Frontal cortex (tissue), 4 donors: ENCODE measurements at places on chromosomes 12 and 14. TPM values are rescaled to one million over a fixed set of nuclear protein-coding genes. Genes with fewer than 3 reads are reported as not detected.

DNA sequence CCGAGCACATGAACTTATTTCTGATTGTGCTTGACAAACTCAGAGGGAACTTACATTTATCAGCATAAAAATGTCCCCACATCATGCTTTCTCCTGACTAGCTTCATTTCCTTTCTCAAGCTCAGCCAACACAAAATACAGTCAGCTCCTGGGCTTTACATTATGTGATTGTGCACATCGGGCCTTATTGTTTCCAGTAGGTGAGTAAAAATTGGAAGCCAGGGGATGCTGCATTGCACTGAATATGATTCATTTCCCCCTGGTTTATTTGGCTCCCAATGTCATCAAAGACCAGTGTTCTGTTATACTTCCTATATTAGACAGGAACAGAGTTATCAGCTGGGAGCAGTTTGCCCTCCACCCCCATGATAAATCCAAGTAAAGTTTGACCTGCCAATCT, 521.8 kb downstream of the RMST start:
- DNase-seq = no peak

DNA sequence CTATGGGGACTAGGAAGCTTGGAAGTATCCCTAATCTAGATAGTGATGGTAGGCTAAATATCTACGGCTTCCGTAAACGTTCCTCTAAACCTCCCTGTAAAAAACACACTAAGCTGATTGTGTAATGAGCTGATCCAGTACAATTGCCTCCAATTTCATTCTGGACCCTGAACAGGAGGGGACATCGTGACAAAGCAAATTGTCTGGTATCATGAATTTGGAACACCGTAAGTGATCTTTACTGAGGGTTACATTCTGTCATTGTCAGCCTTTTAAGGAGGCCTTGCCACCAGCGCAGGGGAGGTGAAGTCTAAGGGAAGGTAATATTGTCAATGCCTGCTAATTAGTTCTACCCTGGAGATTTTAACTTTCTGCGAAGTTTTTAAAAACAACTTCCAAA, 487 bp upstream of the MGST1 start:
- no peak for DNase-seq

DNA sequence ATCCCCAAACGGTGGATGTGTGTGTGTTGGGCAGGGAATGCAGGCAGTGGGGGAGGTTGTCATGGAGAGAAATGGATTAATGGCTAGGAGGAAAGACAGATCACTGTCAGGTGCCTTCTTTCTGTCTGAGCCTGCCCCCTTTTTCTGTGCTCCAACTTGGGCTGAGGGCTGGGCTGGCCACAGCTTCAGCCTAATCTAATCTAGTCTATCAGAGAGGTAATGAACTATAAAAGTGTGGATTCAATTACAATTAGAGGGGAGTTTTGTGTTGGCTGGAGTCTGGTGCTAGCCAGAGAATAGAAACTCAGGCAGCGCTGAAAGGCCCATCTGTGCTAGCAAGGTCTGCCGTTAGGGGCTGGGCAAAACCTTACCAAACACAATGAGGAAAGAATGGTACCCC, 41.2 kb downstream of the NEUROD4 start:
- no peak for DNase-seq

DNA sequence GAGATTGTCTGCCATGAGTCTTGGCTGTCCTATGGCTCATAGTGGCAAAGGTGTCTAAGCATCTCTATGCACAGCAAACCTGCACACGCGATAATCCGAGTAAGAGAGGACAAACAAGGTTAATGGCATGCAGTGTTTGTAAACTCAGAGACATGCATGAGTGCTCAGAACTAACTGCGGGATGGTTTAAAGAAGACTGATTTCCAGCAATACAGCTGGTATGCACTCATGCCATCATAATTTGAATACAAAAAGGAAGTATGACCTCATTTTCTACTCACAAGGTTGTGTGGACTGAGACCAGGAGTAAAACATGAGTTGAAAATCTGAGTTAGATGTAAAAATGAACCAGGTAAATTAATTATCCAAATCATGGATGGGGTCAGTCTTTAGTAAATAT, 16.6 kb upstream of the TCP11L2 start:
- DNase-seq = no peak

GRCh38 chr12:95204141-95204866, 13.0 kb downstream of the FGD6 start:
- DNase-seq = no peak

GRCh38 chr14:74856366-74856765, 19.6 kb downstream of the PROX2 start:
- no peak for DNase-seq

DNA sequence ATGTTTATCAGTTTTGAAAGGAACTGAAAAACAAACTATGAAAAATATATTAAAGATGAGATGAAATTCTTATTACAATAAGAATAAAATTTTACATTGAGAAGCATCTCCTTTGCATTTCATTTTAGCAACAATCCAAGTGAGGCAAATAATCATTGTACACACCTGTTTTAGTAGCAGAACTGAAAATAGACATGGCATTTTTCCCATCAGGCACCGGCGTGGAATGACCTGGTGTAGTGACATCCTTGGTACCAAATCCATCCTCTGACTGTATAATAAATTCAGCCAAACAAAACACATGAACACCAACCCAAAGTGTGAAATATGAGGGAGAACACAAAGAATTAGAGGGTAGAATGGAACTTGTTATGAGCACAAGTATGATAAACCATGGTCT, 271.4 kb downstream of the MED13L start:
- no peak for DNase-seq

DNA sequence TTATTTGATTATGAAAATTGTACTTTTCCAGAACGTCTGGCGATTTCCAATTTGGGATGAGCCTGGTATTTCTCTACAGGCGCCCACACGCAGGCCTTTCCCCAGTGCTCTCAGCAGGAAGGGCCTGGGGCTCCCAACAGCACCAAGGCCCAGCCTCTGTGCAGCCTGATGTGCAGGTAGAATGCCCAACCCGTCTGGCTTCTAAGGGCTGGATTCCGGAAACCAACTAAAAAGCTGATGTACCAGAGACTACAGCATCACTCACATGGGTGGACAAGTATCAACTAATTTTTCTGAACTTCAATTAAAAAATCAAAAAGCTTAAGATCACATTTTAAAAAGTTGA, 25.8 kb downstream of the CDC42BPB start:
- no peak for DNase-seq

DNA sequence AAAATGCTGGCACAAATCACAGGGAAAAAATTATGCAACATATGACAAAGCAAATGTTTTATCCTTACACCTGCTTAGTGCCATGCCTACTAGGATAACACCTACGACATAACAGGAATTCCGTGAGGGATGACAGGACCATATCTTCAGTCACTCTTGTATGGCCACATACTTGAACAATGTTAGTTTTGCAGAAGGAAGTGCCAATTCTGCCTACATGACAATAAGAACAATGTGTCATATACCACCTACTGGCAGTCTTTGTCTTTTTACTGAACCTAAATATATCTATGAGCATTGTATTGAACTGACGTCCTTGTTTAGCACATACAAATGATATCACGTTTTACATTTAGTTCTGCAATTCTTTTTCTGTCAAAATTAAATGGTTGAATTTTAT, 234.0 kb downstream of the ADAMTS20 start:
- peak; percentile 4 for DNase-seq

- peak; percentile 14 for DNase-seq
Measured at GRCh38 chr12:119803381-119803791, 73.7 kb downstream of the CIT start.

- no peak for DNase-seq
Measured at GRCh38 chr14:73591690-73592449, at the start of gene ACOT4. Gene ACOT4, plus strand, starts transcription at chr14:73591873. Its CDS starts 87 bp downstream, at chr14:73591960.

DNA sequence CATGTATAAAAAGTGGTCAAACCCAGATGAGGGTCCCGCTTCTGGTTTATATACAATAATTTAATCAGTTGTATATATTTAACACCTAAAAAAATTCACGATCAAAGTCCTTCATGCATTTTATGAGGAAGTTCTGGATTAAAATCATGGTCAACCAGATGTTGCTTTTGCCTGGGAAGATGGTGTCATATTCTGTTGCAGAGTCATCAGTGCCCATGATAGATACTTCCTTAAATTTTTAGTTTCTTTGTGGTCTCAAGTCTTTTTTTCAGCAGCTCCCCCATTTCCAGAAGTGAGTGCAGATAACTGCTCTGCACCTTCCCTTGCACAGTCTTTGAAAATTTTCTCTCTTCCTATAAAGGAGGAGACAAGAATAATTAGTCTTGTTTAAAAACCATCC, 16.1 kb downstream of the ERP29 start:
- DNase-seq = no peak

- DNase-seq = peak; percentile 68
Measured at GRCh38 chr14:64303471-64303917, 9.3 kb upstream of the ESR2 start.

DNA sequence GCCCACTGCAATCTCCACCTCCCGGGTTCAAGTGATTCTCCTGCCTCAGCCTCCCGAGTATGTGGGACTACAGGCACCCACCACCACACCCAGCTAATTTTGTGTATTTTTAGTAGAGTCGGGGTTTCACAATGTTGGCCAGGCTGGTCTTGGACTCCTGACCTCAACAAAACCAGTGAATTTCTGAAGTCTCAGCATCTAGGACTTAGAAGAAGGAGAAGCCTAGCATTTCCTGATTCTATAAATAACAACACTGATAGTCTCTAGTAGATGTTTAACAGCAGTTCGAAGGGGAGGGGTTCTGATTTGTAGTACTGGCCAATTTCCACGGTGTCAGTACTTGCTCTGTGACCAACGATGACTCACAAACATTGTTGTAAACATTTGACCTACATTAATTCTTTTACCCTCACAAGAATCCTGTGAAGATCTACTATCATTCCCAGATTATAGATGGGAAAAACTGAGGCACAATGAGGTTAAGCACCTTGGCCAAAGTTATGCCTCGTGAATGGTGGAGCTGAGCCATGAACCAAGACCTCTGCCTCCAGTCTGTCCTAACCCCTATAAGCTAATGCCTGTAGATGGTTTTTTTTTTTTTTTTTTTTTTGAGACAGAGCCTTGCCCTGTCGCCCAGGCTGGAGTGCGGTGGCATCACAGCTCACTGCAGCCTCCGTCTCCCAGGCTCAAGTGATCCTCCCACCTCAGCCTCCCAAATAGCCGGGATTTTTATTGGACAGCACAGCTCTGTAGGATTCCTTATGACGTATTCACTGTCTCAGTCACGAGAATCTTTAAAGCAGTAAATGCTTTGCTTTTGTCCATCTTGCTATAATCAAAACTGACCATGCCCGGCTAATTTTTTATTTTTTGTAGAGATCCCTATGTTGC, 5.2 kb downstream of the P2RX4 start:
- DNase-seq = no peak

- no peak for DNase-seq
Measured at GRCh38 chr14:94593749-94594431, 12.7 kb downstream of the SERPINA5 start.

Gene GARIN6
- total RNA-seq = not detected

Gene GALNT6
- total RNA-seq = under 0.01 TPM

Gene RNASE11
- total RNA-seq = not detected

Gene SCN8A
- total RNA-seq = 46.1 TPM

Gene CDKN1B
- 151 TPM for total RNA-seq

Gene AKAP6
- total RNA-seq = 102 TPM

Gene LHX5
- total RNA-seq = 0.41 TPM
